ENCODE measurements at places on chromosomes 4 and X. TPM values are rescaled to one million over a fixed set of nuclear protein-coding genes. Genes with fewer than 3 reads are reported as not detected.

Gene MAGEA8
- not detected for total RNA-seq

Gene LRP2BP
- 1.6 TPM for total RNA-seq

Gene VAMP7
- total RNA-seq = 26.5 TPM

Gene UBA6
- total RNA-seq = 35.7 TPM

Gene FOXR2
- total RNA-seq = not detected

Gene AADAT
- total RNA-seq = 1.8 TPM

Gene PHOX2B
- total RNA-seq = not detected

Gene XAGE1A
- not detected for total RNA-seq

Gene ABCG2
- 0.86 TPM for total RNA-seq

Gene ITM2A
- 61.1 TPM for total RNA-seq

Gene PRKG2
- total RNA-seq = 0.17 TPM

Gene ADH7
- not detected for total RNA-seq

Gene BMP15
- not detected for total RNA-seq

Gene RTL9
- total RNA-seq = 0.39 TPM

Gene SLITRK4
- 1.6 TPM for total RNA-seq

Gene CXCL3
- 0.44 TPM for total RNA-seq

Gene GALNTL6
- total RNA-seq = 0.35 TPM

Gene ADGRG4
- not detected for total RNA-seq

Gene MTNR1A
- not detected for total RNA-seq

Gene S100P
- 1.8 TPM for total RNA-seq

Gene GATA1
- not detected for total RNA-seq

Gene SSX2B
- total RNA-seq = not detected

Gene PDZD4
- total RNA-seq = 1.6 TPM

Gene RGN
- total RNA-seq = 16.3 TPM

Gene ZNF81
- total RNA-seq = 9.5 TPM

Gene SGCB
- 92.1 TPM for total RNA-seq

Gene TMPRSS11E
- not detected for total RNA-seq

Gene NDP
- total RNA-seq = 0.47 TPM

Gene RS1
- not detected for total RNA-seq

Gene TRPC3
- not detected for total RNA-seq

Gene PRDM8
- 0.23 TPM for total RNA-seq

Gene CENPC
- total RNA-seq = 8.1 TPM

Gene MAGEA1
- total RNA-seq = not detected

Gene ARAF
- total RNA-seq = 88.2 TPM

Gene HSFX2
- not detected for total RNA-seq

Gene SLC7A11
- total RNA-seq = 0.34 TPM

Gene ADH1A
- not detected for total RNA-seq

Gene PRICKLE3
- total RNA-seq = 14.8 TPM

Gene AIFM1
- 165 TPM for total RNA-seq

Gene CRLF2
- not detected for total RNA-seq

Gene TEX13D
- not detected for total RNA-seq

Gene CSN1S1
- not detected for total RNA-seq

Gene GPRASP2
- total RNA-seq = 12.5 TPM

Gene TGIF2LX
- total RNA-seq = not detected

Gene PABPC4L
- total RNA-seq = 0.71 TPM

Gene ASB12
- total RNA-seq = 3.2 TPM

Data from heart right ventricle (tissue), 16 donors.